ENCODE measurements at places on chromosomes 11 and 22.

GRCh38 chr11:2704356-2704755 is 4.6 kb upstream of the KCNQ1OT1 start:
- no peak for DNase-seq

GRCh38 chr22:23824476-23825245 is 14.1 kb downstream of the DERL3 start:
- DNase-seq: no peak

DNA sequence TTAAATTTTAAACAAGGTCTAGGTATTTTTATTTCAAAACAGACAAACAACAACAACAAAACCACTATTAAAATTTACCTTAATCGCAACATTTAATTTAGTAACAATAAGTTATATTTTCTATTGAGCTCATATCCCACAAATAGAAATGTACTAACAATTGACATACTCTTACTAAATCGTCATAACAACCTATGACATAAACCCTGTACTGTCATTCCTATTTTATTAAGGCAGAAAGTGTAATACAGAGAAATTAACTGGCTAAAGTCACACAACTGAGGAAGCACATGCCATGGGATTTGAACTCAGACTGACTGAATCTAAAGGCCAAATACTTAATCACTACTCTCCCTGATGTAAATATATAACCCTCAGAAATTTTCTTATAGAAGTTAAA is 3.0 kb downstream of the KIF18A start:
- no peak for DNase-seq

DNA sequence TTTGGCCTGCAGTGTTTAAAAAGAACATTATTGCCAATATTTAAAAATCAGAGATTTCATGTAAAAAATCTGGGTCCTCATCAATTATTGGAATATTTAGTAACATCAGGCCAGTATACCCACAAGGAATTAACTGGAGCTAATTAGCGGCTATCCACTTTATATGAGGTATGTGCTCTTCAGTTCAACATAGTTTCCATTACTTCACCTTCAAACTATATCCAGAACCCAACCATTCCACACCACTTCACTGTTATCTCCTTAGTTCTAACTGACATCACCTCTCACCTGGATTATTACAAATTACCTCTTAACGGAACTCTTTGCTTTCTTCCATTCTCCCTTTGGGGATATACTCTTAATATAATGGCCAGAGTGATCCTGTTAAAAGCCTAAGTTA is 64.7 kb downstream of the DENND5A start:
- no peak for DNase-seq

DNA sequence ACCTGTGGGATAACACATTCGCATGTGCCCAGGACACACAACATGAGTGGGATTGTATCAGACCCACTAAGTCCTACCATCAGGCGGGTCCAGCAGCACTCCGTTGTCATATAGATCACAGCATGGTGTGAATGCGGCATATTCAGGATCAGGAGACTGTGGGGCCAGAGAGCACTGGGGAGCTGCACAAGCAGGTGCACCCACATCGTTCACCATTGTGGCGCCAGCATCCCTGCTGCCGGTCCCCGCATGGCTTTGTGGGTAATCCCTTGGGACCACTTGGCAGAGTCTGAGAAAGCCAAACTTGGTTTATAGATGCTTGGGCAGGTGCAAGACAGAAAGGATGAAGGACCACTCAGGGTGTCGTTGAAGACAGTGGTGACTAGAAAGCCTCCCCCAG is 201.6 kb upstream of the B3GAT1 start:
- DNase-seq: no peak

GRCh38 chr11:96205460-96205809 is 137.6 kb downstream of the MAML2 start:
- no peak for DNase-seq

DNA sequence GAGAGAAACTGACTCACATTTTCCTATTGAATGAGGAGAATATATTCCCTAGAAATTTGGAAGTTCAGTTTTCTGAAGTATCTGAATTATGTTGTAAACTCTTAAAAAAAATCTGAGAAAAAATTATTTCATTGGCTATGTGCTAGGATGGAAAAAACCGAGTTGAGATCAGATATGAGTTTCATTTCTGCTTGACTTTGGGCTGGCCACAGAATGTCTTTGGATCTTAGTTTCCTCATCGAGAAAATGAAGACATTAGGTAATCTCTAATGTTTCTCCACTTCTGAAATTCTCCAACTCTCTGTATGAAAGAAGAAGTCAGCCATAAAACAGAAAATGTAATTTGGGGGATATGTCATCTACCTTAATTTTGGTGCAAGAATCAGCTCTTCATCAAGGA is 28.8 kb downstream of the SLN start:
- no peak for DNase-seq
